ENCODE measurements at places on chromosomes 13 and 19. TPM values are rescaled to one million over a fixed set of nuclear protein-coding genes. Genes with fewer than 3 reads are reported as not detected.

DNA sequence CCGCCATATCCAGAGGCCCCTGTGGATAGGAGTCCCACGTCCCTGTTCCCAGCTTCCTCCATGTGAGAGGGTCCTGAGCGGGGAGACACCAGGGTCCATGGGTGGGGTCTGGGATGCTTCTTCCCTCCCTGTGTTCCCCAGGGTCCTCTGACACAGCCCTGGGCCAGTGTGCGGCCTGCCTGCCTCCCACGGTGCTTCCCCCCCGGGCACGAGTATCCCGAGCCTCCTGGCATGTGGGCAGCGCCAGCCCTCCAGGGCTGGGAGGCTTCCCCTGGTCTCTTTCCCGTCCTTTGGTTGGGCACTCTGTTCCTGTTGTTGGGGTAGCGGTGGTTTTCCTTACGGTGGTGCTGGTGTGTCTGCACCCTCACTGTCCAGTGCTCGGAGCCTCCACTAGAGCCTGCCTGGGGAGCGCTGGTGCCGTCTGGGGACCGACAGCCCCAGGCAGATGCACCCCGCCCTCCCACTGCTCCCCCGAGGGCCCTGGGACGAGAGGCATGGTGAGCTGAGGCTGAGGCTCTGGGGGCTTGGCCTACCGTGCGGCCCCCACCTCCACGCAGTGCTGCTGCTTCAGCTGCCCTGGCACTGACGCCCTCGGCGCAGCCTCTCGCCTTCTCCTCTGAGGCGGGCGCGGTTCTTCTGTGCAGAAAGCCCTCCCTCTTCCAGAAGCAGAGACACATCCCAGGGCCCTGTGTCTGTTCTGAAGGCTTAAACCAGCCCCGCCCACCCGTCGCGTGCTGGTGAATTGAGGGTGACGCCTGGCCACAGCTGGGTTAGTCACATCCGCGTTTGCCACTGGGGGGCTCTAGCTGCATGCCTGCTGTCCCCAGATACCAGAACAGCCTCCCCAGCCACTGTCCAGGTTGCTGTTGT, 27.9 kb downstream of the PLEKHJ1 start:
- peak; percentile 65 for DNase-seq

DNA sequence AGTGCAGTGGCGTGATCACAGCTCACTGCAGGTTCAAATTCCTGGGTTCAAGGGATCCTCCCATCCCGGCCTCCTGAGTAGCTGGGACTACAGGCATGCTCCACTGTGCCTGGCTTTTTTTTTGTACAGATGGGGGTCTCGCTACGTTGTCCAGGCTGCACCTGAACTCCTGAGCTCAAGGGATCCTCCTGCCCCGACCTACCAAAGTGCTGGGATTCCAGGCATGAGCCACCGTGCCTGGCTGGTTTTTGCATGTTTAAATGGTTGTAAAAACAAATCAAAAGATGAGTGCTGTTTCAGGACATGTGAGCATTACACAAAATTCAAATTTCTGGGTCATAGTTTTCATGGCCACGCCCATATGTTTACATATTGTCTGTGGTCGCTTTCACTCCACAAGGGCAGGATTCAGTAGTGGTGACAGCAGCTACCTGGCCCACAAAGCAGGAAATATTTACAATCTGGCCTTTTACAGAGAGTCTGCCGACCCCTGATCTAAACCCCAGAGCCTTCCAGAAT, 5.3 kb downstream of the MATK start:
- no peak for DNase-seq

RASAL3 gene
- 0.99 TPM for total RNA-seq

TMEM259 gene
- 40.6 TPM for total RNA-seq

GRIN2D gene
- total RNA-seq, result 1.1 TPM

CEACAM19 gene
- 3.4 TPM for total RNA-seq

Data from skin of body (tissue), 3 donors.